GOT3 (cell line): ENCODE measurements at places on chromosomes 2 and 18.

DNA sequence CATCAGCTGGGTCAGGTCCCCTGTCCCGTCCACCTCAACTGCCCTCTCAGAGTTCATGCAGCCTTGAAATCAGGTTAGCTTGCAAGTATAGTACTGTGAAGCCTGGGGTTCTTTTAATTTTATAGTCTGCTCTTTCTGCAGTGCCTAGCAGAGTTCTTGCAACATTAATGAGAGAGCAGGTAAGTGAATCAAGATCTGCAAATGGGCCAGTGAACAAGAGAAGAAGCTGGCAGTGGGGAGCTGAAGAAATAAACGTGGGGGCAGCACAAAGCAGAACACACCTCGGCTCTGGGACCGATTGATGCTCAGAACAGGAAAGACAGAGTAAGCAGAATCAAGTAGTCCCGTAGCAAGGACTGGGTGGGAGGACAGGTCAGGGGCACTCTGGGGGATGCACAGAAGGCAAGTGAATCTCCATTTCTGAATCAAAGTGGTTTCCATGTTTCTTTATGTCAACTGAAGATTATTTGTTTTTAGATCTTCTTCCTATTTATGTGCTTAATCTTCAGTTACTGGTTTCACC, 675.5 kb downstream of the RNF144A start:
- DNase-seq: no peak

GRCh38 chr18:69617888-69618287, 217.2 kb downstream of the DOK6 start:
- no peak for DNase-seq

DNA sequence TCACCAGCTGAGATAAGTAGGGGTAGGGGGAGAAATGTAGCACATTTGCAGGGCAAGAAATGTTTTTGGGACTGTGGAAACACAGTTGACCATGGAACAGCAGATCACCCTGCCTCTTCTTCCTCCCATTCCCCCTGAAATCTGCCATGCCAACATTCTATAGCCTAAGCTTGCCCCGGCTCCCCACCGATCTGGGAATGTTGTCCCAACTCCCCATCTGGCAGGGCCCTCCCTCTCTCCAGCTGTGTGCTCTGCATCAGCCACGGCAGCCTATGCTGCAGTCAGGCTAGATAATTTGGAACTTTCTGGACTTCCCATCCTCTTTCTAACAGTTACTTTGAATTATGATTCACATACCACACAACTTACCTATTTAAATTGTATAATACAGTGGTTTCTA, 425.1 kb upstream of the RAB6C start:
- DNase-seq: no peak

GRCh38 chr2:111704246-111704645, 179.7 kb downstream of the ANAPC1 start:
- no peak for DNase-seq

GRCh38 chr18:39313992-39314391, 1748.4 kb upstream of the CELF4 start:
- no peak for DNase-seq

DNA sequence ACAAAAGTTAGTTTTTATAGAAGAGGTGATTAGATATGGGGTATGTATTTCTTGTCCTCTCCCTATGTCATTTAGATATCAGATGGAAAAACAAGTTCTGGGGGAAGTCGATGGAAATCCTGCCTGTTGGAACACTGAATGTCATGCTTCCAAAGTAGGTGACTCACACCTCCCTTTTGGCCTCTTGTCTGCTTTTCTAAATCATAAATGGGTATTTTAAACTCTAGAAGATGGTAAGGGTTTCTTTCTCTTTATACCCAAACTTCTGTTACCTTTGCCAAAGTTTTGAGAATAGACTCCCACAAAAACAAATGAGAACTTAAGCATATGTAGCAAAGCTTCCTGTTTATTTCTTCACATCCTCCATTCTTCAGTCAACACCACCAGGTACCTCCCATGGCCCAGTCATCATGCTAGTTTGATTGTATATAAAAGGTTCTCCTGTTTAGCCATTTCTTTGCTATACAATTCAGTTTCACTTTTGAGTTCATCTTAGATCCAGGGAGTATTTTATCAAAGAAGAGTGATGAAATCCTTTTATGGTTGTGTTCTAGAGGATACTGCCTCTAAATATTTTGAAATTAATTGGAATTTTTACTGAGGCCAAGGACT, 63.9 kb downstream of the PRKRA start:
- no peak for DNase-seq

GRCh38 chr2:12742891-12743290, 26.2 kb downstream of the TRIB2 start:
- no peak for DNase-seq

DNA sequence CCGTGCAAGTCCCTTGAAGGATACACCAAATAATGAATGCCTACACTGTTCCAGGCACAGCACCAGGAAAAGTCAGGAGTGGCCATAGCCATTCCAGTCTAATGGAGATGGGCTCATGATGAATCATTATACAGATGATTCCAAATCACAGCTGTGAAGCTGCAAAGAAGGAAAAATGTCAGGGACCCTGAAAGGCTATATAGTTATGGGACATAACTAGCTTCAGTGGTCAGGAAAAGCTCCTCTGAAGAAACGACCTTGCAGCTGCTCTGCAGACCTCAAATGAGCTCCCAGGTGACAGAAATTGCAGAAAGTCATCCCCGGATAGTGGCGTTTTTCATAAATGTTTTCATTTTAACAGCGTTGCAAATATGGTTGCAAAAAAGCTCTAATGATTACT, 200.8 kb downstream of the PTGR3 start:
- DNase-seq: no peak

DNA sequence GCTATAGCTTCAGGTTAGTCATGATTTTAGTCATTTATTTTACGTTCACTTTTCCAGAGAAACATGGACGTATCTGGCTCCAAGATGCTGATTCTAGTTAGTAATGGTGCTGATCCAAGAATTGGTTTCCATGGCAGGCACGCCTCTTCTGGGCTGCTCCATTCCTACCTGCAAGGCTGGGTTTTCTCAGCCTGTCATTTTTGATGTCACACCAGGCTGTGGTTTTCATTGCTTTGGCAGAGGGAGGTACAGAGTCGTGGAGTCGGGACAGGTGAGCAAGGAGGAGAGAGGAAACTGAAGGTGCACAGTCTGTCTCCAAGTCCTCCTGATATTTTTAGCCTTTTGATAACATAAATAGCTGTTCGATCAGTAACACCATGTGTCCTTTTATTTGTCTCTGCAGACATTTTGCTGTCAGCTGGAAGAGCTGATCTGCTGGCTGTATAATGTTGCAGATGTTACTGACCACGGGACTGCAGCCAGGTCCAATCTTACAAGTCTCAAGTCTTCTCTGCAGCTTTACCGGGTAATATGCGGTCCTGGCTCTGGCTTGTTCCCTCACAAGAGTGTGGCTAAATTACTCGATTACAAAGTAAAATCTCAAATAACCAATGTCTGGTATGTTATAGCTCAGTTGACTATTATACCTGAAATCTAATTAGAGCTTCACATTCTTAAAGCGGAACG, 17.8 kb downstream of the CEP68 start:
- no peak for DNase-seq

GRCh38 chr2:152580714-152581113, 136.5 kb downstream of the PRPF40A start:
- no peak for DNase-seq

DNA sequence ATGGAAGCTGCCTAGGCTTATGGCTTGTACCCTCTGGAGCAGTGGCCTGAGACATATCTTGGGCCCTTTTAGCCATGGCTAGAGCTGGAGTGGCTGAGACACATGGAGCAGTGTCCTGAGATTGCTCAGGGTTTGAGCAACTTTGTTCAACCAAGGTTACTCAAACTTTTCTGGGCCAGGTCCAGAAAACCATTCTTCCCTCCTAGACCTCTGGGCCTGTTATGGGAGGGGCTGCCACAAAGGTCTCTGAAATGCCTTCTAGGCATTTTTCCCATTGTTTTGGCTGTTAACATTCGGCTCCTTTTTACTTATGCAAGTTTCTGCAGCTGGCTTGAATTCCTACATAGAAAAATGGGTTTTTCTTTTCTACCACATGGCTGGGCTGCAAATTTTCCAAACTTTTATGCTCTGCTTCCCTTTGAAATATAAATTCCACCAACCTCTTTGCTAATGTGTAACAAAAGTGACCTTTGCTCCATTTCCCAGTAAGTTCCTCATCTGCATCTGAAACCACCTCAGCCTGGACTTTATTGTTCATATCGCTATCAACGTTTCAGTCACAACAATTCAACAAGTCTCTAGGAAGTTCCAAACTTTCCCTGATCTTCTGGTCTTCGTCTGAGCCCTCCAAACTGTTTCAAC, 84.9 kb upstream of the MAP4K3 start:
- DNase-seq: no peak

DNA sequence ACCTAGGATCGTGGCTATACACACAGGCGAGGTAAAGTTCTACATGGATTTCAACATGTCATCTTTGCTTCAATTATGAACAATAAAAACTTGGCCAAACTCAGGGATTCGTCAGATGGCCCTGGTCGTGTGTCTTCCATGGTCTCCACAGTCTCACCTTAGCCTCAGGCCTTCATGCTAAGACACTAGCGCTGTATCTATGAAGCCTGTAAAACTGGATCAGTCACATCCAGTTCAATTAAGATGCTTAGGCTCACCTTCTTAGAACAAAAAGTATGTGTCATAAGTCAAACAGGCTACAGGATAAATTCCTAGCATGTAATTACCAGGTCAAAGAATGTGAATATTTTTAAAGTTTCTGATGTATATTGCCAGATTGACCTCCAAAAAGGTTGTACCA, 113.7 kb upstream of the NRP2 start:
- no peak for DNase-seq

- DNase-seq: no peak
These were observed 59.7 kb downstream of the CYP1B1 start for GRCh38 chr2:38016219-38016618.

- no peak for DNase-seq
These were observed 62.6 kb downstream of the TRPM8 start for GRCh38 chr2:233979748-233980147.

GRCh38 chr18:68705119-68705518, 9.8 kb downstream of the TMX3 start:
- DNase-seq: no peak

GRCh38 chr2:46229134-46230063, 67.8 kb upstream of the EPAS1 start:
- DNase-seq: no peak

GRCh38 chr18:31439807-31440325, 7.7 kb upstream of the DSG3 start:
- DNase-seq: no peak

DNA sequence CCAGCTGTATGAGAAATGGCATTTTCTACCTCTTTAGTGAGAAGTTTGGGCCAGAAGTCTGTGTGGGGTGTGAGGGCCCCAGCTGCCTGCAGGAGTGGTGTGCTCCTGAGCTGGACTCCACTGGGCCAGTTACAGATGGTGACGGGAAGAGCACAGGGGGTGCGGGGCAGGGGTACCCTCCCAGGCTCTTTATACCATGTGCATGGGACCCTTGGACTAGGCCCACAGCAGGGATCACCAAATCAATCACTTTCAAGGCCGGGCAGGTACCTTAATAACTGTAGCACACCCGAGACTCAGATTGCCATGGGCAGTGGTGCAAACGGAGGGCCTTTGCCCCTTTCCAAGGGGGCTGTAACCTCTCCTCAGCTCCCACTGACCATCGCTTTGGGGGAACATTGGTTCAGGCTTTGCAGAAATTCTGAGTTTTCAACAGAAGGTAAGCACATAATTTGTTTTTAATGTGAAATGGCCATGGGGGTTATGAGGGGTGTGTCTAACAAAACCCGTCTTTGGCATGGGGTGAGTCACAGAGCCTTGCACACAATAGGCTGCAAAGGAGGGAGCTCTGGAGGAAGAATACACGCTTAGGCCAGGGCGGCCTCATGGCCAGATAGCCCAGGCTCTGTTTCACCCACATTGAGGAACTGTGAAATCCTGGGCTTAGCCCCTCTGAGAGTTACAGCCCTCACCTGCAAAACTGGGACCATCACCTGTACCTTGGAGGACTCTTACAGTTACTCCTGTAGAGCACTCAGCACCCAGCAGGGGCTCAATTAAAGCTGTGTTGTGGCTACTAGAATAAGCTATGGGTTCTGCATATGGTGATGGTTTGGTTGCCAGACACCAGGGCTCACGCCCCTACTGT, 141.0 kb upstream of the BCL2L11 start:
- no peak for DNase-seq

- DNase-seq: no peak
These were observed 669.5 kb upstream of the REG3G start for GRCh38 chr2:78355967-78356366.

DNA sequence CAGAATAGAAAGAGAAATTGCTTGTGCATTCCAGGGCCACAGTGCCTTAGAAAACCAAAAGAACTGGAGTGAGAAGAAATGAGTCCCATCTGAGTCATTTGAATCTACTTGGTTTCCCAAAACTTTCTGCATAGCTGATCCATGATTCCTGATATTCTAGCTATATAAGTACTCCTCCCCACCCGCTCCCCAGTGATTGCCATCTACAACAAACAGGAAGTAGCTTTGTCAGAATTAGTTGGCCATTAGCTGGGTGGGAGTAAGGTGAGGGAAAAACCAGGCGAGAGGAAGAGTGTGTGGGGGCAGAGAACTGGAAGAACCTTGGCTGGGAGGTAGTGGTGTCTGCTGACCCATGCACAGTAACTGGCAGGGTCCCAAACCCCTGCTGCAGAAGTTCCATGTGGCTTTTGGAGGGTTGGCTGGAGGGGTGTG, 122.1 kb downstream of the ACAA2 start:
- DNase-seq: peak; percentile 1

DNA sequence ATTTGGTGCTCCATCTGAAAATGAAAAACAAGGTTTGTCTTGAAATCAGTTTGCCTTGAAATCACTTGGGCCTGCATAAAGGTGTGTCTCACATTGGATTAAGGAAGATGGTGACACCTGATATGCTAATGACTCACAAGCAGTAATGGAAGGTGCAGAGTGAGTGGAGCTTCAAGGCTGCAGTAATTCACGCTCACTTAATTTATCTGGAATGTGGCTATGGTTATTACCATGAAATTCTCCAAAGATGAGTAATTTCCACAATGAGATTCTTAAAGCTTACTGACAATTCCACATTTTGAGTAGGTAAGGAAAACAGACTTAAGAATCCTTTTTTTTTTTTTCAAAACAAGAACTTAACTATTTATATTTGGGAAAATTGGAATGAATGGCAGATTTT, 156.8 kb downstream of the PAX3 start:
- DNase-seq: no peak

DNA sequence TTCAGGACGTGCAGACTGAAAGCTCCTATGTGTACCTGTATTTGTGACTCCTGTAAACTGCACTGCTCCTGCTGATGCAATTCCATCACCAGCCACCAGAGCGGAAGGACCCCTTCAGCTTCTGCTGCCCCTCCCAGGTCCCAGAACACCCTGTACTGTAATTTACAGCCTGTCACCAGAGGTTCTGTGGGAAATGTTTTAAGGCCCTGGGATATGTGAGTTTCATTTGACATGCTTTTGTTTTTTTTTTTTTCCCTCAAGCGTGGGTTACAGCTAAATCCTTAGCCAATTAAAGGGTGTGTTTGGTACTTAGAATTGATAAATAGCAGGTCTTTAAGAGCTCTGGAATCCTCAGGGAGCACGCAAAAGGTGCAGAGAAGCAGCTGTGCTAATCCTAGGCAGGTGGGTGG, 79.4 kb downstream of the KCTD1 start:
- DNase-seq: no peak

GRCh38 chr18:53686965-53687364, 537.5 kb downstream of the MBD2 start:
- DNase-seq: no peak
